Hair follicular keratinocyte (primary cell): ENCODE measurements at places on chromosomes 4 and X. TPM values are rescaled to one million over a fixed set of nuclear protein-coding genes. Genes with fewer than 3 reads are reported as not detected.

The FAT4 gene
- total RNA-seq: 0.65 and 1.2 TPM in 2 replicates

The AREG gene
- 1,201 and 2,086 TPM in 2 replicates for total RNA-seq

The SEPSECS gene
- total RNA-seq: 4.9 and 13.4 TPM in 2 replicates

The SERTM2 gene
- not detected in 2 replicates for total RNA-seq

The CCNB3 gene
- 0.11 and 0.23 TPM in 2 replicates for total RNA-seq

The PABPC1L2A gene
- total RNA-seq: not detected in 2 replicates

The AKAP14 gene
- total RNA-seq: not detected in 2 replicates

The EIF1AX gene
- total RNA-seq: 33.4 and 52.6 TPM in 2 replicates

The CCDC160 gene
- not detected in 2 replicates for total RNA-seq

The DNASE1L1 gene
- 19.0 and 28.1 TPM in 2 replicates for total RNA-seq

The TCEAL2 gene
- not detected in 2 replicates for total RNA-seq

The TCEAL9 gene
- 70.4 and 76.2 TPM in 2 replicates for total RNA-seq

The XAGE2 gene
- total RNA-seq: not detected in 2 replicates
